ENCODE measurements at places on chromosomes 6 and 20. TPM values are rescaled to one million over a fixed set of nuclear protein-coding genes. Genes with fewer than 3 reads are reported as not detected.

The PPP1R16B gene
- total RNA-seq, result 60.9 TPM

GRCh38 chr20:47326658-47327268 lies 29.7 kb downstream of the ZMYND8 start:
- no peak for DNase-seq
- H3K36me3 ChIP-seq, result peaks cover 2% of the 10 kb centered on the region
- peaks cover 36% of the 10 kb centered on the region for H3K4me1 ChIP-seq

- no peaks in the 10 kb centered on the region for H3K27me3 ChIP-seq
- H3K27ac ChIP-seq, result no peak overlapping the region
- no peak for DNase-seq
- H3K4me3 ChIP-seq, result no peak overlapping the region
- H3K36me3 ChIP-seq, result peaks cover 5% of the 10 kb centered on the region
- H3K4me1 ChIP-seq, result peaks cover 8% of the 10 kb centered on the region
Observed at GRCh38 chr6:2264932-2265331, 19.5 kb upstream of the GMDS start.

The PERP gene
- 5.7 TPM for total RNA-seq

The SNTA1 gene
- 5.6 TPM for total RNA-seq

GRCh38 chr6:106886081-106886843 lies 88.3 kb downstream of the CD24 start:
- no peak overlapping the region for H3K4me3 ChIP-seq
- no peaks in the 10 kb centered on the region for H3K36me3 ChIP-seq
- DNase-seq, result no peak
- H3K27me3 ChIP-seq, result peaks cover 42% of the 10 kb centered on the region
- no peak overlapping the region for H3K27ac ChIP-seq

DNA sequence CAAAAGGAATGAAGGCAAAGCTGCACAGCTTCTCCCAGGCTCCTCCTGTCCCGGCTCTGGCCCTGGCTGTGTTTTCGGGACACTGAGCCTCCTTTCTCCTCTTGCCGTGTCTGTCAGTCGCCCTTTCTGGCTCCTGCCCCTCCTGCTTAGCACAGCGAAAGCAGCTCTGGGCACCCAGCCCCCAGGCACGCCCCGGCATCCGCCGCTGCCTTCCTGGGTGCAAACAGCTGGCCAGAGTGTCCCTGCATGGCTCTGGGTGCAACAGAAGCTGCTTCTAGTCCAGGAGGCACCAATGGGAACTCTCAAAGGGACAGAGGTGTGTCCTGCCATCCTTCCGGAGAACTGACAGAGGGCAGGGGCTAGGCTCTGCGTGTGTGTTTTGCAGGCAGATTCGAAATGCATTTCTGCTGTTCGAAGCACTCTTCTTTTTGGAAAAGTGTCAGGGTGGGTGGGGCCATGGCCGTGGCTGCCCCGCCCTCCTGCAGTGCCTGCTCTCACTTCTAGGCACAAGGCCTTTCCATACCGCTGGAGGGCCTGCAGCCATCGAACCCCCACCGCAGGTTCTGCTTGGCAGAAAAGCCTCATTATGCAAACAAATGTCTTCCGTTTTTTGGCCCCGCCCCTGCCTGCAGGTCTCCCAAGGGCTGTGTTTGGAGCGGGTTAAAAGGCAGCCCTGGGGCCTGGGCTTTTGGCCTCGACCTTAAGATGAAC lies 15.5 kb downstream of the COL9A3 start:
- H3K36me3 ChIP-seq, result peaks cover 2% of the 10 kb centered on the region
- H3K27ac ChIP-seq, result no peak overlapping the region
- no peak for DNase-seq
- H3K4me1 ChIP-seq, result peaks cover 4% of the 10 kb centered on the region

GRCh38 chr6:12866422-12867029 lies 150.0 kb downstream of the PHACTR1 start:
- no peak for DNase-seq
- H3K4me3 ChIP-seq, result no peak overlapping the region
- H3K27me3 ChIP-seq, result peaks cover 28% of the 10 kb centered on the region
- no peak overlapping the region for H3K27ac ChIP-seq

DNA sequence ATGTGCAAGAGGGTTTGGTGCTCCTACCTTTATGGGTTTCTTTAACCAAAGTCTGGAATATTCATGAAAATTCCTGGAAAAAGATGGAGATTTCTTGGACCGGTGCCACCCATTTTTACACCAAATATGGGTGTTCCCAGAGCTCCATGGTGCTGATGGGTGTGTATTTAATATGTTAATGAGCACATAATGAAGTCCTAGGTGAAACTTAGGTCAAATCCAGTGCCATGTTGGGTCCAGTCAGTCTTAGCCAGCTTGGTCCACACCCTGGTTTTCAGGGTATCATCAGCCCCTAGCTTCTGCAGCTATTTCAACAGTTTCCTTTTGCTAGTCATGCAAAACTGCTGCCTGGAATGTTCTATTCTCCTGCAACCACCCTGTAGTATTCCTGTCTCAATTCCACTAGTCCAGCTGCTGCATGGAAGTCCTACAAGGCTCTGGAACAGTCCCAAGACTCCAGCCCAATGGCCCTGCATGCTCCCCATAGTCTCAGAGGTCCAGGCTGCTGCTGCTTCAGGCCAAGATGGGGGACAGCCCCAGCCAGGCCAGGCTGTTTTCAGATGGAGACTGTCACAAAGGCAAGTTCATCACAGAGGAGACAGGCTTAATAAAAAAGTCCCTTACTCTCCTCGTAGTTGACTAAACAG lies 31.8 kb downstream of the CST9L start:
- H3K36me3 ChIP-seq, result no peaks in the 10 kb centered on the region
- no peak overlapping the region for H3K27ac ChIP-seq
- no peaks in the 10 kb centered on the region for H3K4me1 ChIP-seq
- peaks cover 15% of the 10 kb centered on the region for H3K27me3 ChIP-seq
- H3K4me3 ChIP-seq, result no peak overlapping the region

GRCh38 chr6:33215271-33216116 lies 7.2 kb downstream of the RING1 start:
- H3K4me3 ChIP-seq, result no peak overlapping the region
- H3K27me3 ChIP-seq, result peaks cover 67% of the 10 kb centered on the region
- no peak for DNase-seq
- H3K4me1 ChIP-seq, result peaks cover 23% of the 10 kb centered on the region
- peaks cover 2% of the 10 kb centered on the region for H3K36me3 ChIP-seq
- no peak overlapping the region for H3K27ac ChIP-seq

GRCh38 chr6:17867880-17868279 lies 119.6 kb downstream of the KIF13A start:
- no peak overlapping the region for H3K27ac ChIP-seq
- no peaks in the 10 kb centered on the region for H3K36me3 ChIP-seq
- no peak overlapping the region for H3K4me3 ChIP-seq
- no peak for DNase-seq
- peaks cover 45% of the 10 kb centered on the region for H3K27me3 ChIP-seq
- H3K4me1 ChIP-seq, result no peaks in the 10 kb centered on the region

Measured in T-helper 17 cell (primary cell).